ENCODE measurements at places on chromosomes 3 and 15.

DNA sequence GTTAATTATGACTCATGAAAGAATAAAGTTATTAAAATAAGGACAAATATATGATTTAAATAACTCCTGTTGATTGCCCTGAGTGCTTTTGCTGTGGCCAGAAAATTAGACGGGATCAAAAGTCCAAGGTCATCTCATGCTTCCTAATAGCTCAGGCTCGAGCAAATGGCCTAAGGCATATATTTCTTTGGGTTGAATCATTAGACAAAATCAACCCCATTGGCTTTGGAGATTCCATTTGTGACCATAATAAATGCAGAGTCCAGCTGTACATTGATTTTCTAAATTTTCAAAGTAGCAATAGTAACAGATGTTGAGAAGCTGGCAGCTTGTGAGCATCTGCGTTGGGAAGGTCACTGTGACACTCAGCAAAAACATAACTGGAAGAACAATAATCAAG, 464.5 kb upstream of the TGFBR2 start:
- no peak for DNase-seq

DNA sequence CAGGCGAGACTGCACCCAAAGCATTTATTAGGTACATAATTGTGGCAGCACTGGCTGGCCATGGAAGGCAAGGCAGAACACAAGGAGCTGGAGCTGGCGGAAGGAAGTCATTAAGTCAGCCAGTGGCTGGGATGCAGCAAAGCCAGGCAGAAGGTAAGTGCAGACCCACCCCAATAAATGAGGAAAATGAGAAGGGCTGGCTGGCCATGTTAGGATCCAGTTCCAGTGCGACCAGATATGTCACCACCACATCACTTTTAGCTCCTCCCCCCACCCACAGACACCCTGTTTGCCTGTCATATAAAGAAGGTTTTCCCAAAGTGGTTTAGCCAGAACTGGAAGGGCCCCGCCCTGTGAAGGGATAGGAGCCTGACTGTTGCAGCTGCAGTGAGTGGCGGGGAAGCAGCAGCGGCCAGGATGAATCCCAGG, at the start of gene FURIN:
TSS of gene FURIN (plus strand) at position 328 of the 429 bp plus-strand sequence. CDS start 7,153 bp downstream, outside the sequence.
- DNase-seq, result no peak

GRCh38 chr3:14789640-14790285, 29.0 kb upstream of the FGD5 start:
- DNase-seq, result no peak

DNA sequence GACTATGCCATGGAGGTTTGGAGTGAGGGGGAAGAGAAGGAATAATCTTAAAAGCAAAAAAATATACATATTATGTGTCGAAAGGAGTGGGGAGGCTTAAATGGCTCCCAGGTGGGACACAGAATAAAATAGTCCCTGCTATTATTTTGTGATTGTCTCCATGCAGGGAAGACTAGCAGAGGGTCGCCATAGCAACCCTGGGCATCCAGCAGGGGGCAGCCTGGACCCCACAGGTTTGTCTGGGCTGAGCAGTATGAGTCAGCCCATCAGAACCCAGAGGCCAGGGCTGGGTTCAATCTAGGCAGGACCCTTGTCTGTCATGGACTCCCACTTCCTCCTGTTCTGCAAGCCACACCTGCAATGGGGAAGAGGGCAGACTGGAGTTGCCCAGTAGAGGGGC, 17.6 kb upstream of the LINGO1 start:
- DNase-seq, result peak; percentile 35

GRCh38 chr3:168497741-168498140, 402.0 kb upstream of the GOLIM4 start:
- DNase-seq, result peak; percentile 21

GRCh38 chr15:51049081-51049480, 45.6 kb downstream of the TNFAIP8L3 start:
- no peak for DNase-seq

- DNase-seq, result no peak
These were observed 153.6 kb upstream of the BHLHE40 start for GRCh38 chr3:4825436-4826236.

- DNase-seq, result no peak
These were observed 88.2 kb downstream of the IGSF11 start for GRCh38 chr3:118946449-118946848.

- peak; percentile 7 for DNase-seq
These were observed 75.5 kb downstream of the ZBTB20 start for GRCh38 chr3:115071601-115072000.

DNA sequence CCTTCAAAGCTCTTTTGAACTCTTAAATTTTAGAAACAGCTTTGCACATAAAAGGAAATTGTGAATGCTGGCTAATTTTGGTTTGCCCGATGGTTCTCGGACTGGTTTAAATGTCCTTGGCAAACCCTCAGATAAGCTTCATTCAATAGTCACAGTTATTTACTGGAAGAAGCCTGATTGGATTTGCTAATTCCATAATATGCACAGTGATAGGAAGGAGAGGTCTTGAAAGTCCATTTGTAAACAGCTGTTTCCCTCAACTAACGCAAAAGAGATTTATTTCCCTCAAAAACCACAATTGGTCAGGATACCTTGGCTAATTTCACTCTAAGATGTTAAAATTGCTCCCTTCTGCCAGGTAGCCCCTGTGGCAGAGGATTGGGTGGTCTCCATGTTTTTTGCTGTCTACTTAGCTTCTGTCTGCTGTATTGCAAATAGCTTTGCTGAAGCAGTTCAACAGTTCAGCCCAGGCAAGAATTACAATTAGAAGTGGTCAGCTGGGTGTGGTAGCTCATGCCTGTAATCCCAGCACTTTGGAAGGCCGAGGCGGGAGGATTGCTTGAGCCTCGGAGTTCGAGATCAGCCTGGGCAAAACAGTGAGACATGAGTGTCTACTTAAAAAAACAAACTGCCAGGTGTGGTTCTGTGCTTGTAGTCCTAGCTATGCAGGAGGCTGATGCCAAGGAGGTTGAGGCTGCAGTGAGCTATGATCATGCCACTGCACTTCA, 30.6 kb upstream of the PROK2 start:
- DNase-seq, result no peak
